Stimulated activated CD8-positive, alpha-beta memory T cell treated with anti-CD3 and anti-CD28 coated beads, Interleukin-4, amount 100 ng/mL, for 48 hours (primary cell): ENCODE measurements at places on chromosomes 7 and 10.

- no peak for DNase-seq
Measured at GRCh38 chr10:6228647-6229046, 25.9 kb downstream of the PFKFB3 start.

DNA sequence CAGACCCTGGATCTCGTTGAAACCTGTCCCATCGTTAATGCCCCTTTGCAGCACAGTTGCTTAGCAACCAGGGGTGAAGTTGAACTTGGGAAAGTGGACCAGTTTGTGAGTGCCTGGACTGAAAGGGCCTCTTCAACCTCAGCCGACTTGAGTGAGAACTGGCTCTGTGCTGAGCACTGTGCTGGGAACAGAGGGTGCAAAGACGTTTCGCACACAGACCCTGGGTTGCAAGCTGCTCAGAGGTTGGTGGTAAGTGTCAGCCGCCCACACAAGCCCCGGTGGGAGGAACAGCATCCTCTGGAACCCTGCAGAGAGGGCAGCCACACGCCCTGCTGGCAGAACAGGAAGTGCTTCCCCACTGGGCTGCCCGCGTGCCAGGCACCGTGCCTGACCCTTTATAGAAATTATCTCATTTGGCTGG lies 89.2 kb downstream of the CARD11 start:
- DNase-seq: peak; percentile 67

GRCh38 chr10:132659206-132660091 lies 121.9 kb downstream of the INPP5A start:
- DNase-seq: no peak

GRCh38 chr7:8436965-8437364 lies 3.6 kb downstream of the NXPH1 start:
- DNase-seq: peak; percentile 76

- DNase-seq: no peak
Measured at GRCh38 chr10:22779331-22780019, 65.1 kb upstream of the PIP4K2A start.

- no peak for DNase-seq
Measured at GRCh38 chr10:77892761-77893160, 33.8 kb downstream of the DLG5 start.

DNA sequence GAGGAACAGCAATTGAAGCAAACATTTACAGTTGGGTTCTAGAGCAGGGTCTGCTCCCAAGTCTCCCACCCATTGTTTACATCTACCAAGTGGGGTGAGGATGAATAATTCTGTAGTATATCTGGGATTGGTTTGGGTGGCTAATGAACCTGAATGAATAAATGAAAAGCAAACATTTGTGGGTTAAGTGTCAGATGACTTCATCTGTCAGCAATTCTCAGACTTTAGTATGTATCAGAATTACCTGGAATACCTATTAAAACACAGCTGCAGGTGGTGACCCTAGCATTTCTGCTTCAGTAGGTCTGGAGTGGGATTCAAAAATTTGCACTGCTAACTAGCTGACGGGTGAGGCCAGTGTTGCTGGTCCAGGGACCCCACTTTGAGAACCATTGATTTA lies 18.0 kb upstream of the NPVF start:
- no peak for DNase-seq

DNA sequence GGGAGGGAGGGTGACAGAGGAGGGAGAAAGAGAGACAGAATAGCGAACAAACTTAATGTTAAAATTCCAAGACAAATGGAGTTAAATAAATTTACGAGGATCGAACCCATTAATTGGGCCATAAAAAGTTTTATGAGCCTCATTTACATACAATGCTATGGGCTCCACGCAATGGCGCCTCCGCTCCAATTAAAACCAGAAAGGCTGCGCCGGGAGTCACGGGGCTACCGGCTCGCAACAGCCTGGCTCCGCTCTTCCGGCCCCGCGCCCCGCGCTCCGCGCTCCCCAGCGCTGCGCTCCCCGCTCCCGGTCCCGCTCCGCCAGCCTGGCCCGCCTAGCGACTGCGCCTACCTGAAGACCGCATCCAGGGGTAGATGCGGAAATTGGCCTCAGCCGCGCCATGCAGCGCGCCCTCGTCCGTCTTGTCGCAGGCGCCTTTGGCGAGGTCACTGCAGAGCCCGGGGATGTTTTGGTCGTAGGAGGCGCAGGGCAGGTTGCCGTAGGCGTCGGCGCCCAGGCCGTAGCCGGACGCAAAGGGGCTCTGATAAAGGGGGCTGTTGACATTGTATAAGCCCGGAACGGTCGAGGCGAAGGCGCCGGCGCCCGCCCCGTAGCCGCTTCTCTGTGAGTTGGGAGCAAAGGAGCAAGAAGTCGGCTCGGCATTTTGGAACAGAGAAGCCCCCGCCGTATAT lies 513 bp downstream of the HOXA7 start:
- DNase-seq: no peak

GRCh38 chr7:45655539-45655938 lies 81.4 kb downstream of the ADCY1 start:
- DNase-seq: no peak

- no peak for DNase-seq
Measured at GRCh38 chr7:110568932-110569331, 522.0 kb upstream of the LRRN3 start.

DNA sequence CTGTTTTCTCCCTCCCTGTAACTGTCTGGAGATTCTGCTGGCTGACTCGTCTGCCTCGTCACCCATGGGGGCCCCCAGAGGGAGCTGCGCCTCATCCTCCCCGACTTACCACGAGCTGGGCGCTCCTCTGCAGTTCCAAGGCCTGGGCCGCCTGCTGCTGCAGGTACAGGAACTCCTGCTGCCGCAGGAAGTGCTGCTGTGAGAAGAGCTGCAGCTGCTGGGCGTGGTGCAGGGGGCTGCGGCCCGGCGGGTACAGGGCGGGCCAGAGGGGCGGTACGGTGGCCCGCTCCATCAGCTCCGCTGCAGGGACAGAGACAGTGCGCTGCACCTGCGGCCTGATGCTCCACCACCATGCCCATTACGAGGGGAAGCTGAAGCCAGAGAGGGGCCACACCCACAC lies 47.7 kb downstream of the TNRC18 start:
- DNase-seq: no peak

- DNase-seq: no peak
Measured at GRCh38 chr7:41415051-41415450, 287.8 kb downstream of the INHBA start.

DNA sequence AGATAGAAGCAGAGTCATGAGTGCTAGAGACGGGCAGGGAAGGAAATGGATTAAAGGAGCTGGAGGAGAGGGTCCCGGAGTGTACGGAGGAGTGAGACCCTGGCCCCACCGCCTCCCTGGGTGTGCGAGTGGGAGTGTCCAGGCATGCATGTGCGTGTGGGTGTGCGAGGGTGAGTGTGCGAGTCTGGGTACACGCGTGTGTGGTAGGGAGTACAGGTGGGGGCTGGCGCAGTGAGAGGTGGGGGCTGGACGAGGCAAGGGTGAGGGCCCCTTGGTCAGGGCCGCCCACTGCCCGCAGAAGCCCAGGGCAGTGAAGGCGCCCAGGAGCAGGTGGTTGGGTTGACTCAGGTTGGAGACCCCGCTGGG lies 97.6 kb downstream of the BMS1 start:
- no peak for DNase-seq

GRCh38 chr7:1940402-1940786 lies 270.3 kb downstream of the ELFN1 start:
- DNase-seq: peak; percentile 90

DNA sequence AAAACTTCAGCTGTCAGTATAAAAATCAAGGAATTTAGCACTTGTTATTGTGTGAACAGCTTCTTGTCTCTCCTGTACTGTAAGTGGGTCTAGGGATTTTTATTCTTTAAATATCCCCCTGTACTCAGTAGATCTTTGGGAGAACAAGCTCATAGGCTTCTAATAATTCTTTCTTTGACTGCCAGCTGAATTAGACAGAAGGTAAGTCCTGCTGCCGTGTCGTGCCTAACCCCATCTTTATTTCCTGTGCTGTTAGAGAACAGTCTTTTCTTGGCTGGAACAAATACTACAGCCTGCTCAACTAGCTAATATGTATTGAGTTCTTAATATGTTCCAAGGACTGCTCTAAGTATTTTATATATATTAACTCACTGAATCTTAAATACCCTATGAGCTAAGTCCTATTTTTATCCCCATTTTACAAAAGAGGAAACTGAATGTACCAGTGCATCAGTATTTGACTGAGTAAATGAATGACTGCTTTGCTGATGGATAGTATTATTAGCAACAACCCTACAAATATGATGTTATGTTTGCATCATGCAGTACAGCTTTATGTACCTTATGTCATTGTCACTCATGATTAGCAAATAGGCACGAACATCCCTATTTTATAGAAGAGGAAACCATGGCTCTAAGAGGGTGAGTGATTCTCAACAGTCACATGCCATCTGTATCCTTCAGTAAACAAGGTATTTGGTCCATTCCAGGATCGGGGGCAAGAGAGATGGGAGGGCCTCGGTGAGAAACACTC lies 5.5 kb upstream of the DUSP5 start:
- DNase-seq: no peak

GRCh38 chr7:114152314-114152938 lies 233.6 kb upstream of the PPP1R3A start:
- DNase-seq: no peak

GRCh38 chr10:86979977-86980448 lies 11.7 kb downstream of the ADIRF start:
- no peak for DNase-seq
